Posterior cingulate gyrus (tissue), 11 donors: ENCODE measurements at places on chromosomes 3 and 15.
A peak's percentile ranks its signal among the peaks of the same experiment; 100 is the strongest.

- no peak for DNase-seq
These were observed 92.3 kb downstream of the FOXP1 start for GRCh38 chr3:71491154-71491752.

DNA sequence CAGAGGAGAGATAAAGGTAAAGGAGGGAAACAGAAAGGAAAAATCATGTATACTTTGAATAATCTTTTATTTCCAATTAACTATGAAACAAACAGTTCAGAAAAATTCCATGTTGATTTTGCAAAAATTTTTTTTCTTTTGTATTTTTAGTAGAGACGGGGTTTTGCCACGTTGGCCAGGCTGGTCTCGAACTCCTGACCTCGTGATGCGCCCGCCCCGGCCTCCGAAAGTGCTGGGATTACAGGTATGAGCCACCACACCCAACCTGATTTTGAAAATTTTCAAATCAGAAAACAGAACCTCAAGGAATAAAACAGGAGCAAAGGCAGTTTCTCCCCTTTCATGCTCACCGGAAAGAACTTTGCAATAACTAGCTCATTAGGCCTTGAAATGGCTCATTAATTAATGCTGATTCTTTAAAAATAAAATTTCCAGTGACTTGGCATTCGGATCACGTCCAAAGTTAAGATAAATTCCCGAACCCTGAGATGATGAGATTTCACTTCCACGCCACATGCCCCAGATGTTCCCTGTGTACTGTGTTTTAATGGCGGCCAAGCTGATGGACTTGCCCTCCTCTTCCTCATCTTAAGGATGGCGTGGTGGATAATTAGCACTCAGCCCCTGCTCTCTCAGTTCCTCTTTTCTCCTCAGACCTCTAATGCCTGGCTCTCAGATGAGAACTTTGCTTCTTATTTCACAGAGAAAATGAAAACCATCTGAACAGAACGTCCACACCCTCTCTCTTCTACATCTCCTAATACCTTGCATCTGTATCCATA lies 10.8 kb downstream of the BCL2L10 start:
- DNase-seq = no peak

GRCh38 chr3:11335056-11335608 lies 62.9 kb downstream of the ATG7 start:
- DNase-seq = no peak

- no peak for DNase-seq
These were observed 93.6 kb downstream of the APBA2 start for GRCh38 chr15:28979208-28979841.

- DNase-seq = no peak
These were observed 47.1 kb downstream of the FLNB start for GRCh38 chr3:58055314-58055713.

DNA sequence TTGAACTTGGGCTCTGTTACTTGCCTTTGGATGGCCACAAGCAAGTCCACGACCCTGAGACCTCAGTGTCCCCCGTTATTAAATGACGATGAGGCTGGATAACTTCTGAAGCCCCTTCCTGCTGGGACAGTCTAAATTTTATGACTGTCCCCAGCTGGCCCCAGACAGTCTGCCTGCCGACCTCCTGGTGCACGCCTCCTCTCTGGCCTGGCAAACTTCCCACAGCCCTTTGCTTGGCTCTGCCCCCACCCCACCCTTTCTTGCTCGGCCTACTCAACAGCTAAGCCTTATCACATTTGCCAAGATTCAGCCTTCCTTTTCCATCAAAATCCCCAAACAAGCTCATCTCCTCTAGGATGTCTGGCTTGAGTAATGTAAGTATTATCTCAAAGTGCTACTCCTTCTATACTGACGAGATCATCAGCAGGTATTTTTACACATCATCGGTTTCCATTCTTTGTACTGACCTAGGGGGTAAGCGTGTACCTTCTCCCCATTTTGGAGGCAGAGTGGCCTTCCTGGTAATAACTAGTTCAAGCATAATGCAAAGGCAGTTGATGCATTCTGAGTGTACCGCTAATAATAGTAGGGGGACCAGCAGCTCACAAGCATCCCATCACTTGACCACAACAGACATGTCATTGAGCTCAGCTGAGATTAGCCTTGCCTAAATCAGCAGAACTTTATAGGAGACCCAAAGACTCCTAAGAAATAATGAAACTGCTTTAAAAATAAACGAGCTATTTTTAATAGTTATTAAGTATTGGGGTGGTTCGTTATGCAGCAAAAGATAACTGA lies 120.8 kb upstream of the HACD2 start:
- DNase-seq = no peak

- DNase-seq = no peak
These were observed 55.0 kb upstream of the RPL32 start for GRCh38 chr3:12896063-12896985.

DNA sequence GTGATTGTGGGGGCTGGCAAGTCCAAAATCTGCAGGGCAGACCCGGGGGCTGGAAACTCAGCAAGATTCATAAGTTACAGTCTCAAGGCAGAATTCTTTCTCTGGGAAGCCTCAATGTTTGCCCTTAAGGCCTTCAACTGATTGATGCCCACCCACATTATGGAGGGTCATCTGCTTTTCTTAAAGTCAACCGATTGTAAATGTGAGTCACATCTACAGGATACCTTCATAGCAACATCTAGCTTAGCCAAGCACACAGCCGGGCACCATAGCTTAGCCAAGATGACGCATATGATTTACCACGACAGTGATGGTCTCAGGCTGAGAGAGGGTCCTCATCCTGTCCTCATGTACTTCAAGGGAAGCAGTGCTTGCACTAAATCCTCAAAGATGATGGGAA lies 43.5 kb downstream of the IDH2 start:
- DNase-seq = no peak

DNA sequence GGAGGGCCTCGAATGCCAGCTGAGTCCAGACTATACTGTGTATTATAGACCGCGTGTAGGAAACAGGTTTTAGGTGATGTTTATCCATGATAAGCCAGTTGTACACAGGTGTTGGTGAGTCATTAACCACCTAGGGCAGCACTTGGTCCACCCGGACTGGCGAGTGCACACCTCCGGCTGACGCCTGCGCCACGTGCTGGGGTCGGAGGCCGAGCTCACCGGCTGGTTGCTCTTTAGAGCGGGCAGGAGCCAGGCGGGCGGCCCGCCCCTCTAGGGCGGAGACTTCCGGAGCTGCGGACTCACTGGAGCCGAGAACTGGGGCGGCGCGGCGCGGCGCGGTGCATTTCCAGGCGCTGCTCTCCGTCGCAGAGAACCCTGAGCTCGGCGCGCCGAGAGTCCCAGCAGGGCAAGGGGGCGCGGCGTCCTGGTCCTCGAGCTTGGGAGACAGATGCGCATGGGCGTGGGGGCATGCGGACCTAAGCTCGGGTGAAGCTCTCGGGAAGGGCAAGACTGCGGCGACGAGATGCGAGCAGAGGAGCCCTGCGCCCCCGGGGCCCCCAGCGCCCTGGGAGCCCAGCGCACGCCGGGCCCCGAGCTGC lies at the start of gene ESYT3:
TSS of gene ESYT3 (plus strand) at position 341 of the 599 bp plus-strand sequence. CDS start at position 524, 183 bp downstream.
- peak; percentile 73 for DNase-seq

DNA sequence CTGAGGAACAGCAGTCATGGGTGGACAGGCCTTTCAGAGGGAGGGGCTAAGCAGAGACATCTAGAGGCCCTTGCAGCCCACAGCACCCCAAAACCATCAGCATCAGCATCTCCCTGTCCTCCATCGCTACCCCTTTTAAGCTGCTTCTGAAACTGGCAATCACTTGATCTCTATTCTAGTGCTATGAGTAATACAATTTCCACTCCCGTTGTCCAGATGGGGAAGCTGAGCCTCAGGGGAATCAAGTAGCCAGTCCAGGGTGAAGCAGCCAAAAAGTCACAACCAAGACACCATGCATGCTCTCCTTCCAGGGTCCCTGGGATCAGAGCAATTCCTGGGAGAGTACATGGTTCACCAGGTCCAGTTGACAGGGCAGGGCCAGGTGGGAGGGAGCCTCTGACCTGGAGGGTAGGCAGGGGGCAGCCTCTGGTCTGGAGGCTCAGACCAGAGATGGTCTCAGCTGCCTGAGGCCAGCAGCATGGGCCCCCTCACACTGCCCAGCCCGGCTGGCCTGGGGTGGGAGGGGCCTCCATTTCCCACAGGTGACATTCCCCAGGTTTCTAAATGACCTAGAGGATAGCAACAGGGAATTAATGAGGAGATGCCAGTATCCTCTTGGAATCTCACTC lies 30.0 kb downstream of the KLHL25 start:
- DNase-seq = no peak

- no peak for DNase-seq
These were observed 32.4 kb upstream of the HES1 start for GRCh38 chr3:194103505-194103904.

- peak; percentile 56 for DNase-seq
These were observed 1.9 kb downstream of the CHST2 start for GRCh38 chr3:143121241-143122088.
